ENCODE measurements at places on chromosomes 3 and 15.

- DNase-seq: no peak
Measured at GRCh38 chr3:180048103-180048502, 11.4 kb upstream of the PEX5L start.

DNA sequence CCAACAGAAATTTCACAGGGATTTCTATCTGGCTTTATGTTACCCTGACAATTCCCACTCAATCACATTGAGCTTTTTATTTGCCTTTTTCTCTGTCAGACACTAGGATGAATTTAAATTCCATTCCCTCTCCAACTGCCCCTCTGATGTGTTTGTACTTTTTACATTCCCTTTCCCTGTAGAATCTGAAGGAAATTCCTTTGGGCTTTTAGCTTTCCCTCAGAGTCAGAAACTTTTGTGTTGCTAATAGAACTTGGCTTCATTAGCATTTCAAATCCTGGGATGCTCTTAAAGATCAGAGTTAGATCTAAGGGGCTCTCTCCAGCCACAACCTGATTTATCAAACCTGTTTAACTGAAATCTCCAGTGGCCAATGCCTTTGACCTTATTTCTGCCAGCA, 7.9 kb upstream of the RARB start:
- no peak for DNase-seq

DNA sequence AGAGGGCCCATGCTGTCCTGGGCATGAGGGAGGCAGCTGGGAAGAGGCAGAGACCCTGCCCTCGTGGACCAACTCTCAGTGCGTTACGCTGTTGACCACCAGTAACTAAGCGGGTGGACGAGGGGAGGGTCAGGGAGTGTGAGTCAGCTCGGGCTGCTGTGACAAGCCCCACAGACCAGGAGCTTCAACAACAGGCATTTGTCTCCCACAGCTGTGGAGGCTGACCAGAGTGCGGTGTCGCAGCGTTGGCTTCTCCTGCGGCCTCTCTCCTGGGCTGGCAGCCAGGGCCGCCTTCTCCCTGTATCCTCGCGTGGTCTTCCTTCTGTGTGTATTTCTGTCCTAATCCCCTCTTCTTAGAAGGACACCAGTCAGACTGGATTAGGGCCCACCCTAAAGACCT, 13.0 kb downstream of the EFCC1 start:
- DNase-seq: peak; percentile 32

DNA sequence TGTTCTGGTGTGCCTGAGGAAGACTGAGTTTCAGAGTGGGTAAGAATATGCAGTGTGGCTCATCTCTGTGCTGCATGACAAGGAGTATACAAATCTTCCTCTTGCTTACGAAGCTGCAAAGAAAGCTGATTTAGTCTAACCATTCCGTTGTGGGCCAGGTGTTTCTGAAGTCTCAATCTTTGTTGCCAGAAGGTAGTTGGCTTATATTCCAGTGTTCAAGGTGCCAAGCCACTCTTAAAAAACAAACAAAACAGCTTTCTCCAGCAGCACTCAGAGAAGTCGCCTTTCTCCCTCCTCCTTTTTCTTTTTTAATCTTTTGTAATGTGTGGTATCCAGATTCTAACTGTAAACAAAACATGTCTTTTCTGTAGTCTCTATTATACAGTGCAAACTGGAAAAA, 872.4 kb downstream of the NAALADL2 start:
- no peak for DNase-seq

GRCh38 chr3:156664831-156665178, 9.6 kb upstream of the TIPARP start:
- no peak for DNase-seq

- no peak for DNase-seq
Measured at GRCh38 chr3:40190056-40190455, 119.5 kb upstream of the EIF1B start.

GRCh38 chr3:188975600-188976314, 196.0 kb upstream of the TPRG1 start:
- DNase-seq: no peak

DNA sequence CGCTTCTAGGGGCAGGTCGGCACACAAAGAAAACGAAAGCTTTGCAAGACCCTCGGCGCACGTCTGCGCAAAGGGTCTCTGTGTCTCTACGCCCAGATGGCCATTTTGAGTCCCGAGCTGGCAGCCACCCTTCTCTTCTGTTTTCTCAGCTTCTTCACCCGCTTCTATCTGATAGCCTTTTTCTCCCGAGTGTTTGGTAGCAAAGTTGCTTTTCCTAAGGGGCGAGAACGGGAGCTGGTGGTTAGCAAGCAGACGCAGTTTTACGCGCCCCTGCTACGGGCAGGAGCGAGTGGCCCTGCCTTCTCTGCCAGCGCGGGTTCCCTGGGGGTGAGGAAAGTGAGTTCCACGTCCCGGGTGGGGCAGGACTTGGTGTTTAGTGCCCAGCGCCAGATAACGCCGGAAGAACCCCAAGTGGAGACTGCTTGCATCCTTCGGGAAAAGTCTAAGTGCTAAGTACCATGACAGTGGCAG, 2.9 kb upstream of the MKRN2 start:
- no peak for DNase-seq
